ELF-1 (cell line): ENCODE measurements at places on chromosomes 16 and 17.

DNA sequence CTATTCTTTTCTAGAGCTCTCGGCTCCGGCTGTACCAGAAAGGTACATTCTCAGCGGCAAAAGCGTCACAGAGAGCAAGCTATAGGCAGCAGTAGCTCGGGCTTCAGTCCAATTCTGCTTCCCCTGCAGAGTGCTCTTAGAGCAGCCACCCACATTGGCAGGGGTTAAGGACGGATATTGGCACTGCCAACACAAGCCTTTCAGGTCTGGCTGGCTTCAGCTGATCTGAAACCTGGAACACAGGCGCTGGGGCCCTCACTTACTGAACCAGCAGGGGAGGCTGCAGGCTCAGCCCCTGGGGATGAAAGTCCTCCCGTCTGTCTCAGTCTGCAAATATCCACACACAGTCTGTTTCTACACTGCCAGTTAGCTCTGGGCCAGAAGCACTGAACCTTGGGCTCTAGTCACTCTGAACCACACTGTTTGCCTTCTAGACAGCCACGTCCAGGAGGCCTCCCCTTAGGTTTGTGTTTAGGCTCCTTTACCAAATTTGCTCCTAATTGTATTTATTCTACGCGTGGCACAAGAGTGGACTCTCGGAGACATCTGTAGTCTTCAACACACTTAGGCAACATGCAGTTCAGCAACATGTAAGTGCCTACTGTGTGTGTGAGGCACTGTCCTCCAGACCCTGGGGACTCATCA is 40.1 kb downstream of the HIC1 start:
- DNase-seq = peak; percentile 56

GRCh38 chr17:72719578-72720493 is 372.7 kb downstream of the SLC39A11 start:
- DNase-seq = no peak

DNA sequence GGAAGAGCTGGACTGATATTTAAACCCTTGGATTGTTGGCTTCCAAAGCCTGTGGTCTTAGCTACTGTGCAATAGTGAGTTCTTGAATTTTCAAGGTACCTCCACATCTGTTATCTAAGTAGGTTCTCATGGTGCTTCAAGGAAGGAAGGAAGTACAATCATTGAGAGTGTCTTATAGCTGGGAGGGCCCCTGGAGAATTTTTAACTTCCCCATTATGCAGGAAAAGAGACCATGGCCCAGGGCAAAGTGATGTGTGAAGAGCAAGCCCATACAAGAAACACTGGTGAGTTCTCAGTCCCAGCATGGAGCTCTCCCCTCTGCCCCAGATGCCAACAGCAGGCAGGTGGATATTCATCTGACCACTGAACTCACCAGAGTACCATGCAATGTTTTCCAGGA is 169.0 kb upstream of the IRX6 start:
- no peak for DNase-seq

GRCh38 chr16:9395958-9396359 is 304.5 kb downstream of the HAPSTR1 start:
- no peak for DNase-seq

- peak; percentile 62 for DNase-seq
Observed at GRCh38 chr17:56653877-56654276, 60.4 kb downstream of the NOG start.

- DNase-seq = no peak
Observed at GRCh38 chr17:35560703-35561102, at the start of gene SLFN14. TSS of gene SLFN14 (minus strand) at chr17:35560819. CDS start at chr17:35558062, 2,757 bp downstream.

GRCh38 chr16:29994600-29995323 is 655 bp downstream of the HIRIP3 start:
- DNase-seq = no peak

GRCh38 chr17:59756236-59756818 is 48.9 kb downstream of the VMP1 start:
- DNase-seq = no peak

DNA sequence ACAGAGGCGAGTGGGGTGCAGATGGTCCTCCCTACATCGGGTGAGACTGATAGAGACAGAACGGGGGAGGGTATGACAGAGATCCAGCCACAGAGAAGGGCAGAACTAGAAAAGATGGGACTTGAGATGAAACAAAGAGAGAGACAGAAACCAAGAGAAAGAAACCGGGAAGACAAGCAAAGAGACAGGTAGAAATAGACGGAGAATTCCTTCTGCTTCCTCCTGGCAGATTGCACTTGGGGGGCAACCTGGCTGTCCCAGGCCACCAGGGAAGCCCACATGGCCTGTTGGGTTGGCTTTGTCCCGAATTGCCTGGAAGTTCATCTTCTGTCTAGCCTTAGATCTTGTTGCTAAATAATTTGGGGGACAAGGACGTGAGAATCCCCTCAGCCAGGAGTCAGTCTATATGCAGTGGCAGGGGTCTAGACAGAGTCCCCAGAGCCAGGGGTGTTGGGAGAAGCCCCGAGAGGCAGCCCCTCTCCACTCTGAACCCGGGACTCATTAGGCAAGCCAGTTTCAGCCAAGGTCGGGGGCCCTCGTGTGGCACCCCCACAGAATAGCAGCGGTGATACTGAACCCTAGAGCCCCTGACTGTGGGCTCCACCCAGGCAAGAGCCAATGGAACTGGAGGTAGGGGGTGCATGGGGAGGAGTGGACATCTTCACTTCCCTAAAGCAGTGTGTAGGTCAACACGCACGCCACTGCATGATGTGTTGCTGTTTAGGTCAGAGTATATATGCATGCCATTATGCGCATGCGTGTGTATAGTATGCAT is 627 bp upstream of the TSPOAP1 start:
- no peak for DNase-seq

GRCh38 chr16:75627851-75628250 is 4.8 kb upstream of the ADAT1 start:
- no peak for DNase-seq

- no peak for DNase-seq
Observed at GRCh38 chr17:67582673-67583081, 135.1 kb upstream of the NOL11 start.

DNA sequence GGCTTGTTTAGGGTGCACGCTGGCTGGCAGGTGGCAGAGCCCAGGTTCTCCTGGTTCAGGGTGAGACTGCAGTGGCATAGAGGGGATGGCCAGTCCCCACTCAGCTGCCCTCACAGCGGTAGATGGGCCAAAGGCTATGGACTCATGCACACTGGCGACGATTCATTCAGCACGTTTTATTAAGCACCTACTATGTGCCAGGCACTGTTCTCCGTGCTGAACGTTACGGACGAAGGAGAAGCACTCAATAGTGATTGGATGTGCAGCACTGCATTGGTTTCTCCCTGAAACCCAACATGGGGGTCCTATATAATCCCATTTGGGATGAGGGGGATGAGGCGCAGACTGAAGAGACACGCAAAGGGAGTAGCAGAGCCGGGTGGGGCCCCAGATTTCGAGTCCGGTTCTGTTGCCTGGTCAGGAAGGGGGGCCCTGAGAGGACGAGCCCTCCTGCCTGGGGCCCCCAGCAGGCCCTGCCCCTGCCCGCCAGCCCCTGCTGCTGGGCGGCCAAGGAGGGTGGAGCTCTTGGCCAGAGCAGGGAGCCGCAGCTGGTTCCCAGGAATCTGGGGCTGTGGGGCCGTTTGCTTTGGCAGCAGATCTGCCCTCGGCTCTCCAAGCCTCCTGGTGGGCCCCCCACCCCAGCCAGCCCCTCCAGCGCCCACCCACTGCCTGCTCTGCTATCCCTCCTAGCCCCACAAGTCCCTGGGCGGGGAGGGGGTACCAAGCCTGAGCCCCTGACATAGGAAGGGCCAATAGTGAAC is 8.8 kb downstream of the GLIS2 start:
- peak; percentile 2 for DNase-seq

- DNase-seq = no peak
Observed at GRCh38 chr16:74252329-74252728, 44.3 kb upstream of the PSMD7 start.

DNA sequence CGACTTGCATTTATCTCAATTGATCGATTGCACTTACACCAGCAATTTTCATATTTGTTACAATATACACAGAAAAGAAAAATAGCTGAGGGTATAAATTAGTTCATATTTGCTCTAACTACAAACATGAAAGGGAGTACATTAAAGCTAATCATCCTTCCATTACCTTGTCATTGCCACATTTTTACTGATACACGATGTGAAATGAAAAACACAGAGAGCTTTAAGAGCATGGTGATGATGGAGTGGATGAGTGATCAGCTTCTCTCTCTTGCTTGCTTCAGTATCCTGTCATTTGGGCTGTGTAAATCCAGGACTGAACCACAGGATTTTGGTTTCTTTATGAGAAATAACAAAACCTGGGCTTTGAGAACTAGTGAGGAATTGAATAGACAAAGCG is 1207.5 kb upstream of the GOT2 start:
- no peak for DNase-seq

GRCh38 chr16:70691223-70692129 is 5.6 kb upstream of the MTSS2 start:
- DNase-seq = no peak

- no peak for DNase-seq
Observed at GRCh38 chr17:49955157-49955556, 13.8 kb upstream of the DLX4 start.

DNA sequence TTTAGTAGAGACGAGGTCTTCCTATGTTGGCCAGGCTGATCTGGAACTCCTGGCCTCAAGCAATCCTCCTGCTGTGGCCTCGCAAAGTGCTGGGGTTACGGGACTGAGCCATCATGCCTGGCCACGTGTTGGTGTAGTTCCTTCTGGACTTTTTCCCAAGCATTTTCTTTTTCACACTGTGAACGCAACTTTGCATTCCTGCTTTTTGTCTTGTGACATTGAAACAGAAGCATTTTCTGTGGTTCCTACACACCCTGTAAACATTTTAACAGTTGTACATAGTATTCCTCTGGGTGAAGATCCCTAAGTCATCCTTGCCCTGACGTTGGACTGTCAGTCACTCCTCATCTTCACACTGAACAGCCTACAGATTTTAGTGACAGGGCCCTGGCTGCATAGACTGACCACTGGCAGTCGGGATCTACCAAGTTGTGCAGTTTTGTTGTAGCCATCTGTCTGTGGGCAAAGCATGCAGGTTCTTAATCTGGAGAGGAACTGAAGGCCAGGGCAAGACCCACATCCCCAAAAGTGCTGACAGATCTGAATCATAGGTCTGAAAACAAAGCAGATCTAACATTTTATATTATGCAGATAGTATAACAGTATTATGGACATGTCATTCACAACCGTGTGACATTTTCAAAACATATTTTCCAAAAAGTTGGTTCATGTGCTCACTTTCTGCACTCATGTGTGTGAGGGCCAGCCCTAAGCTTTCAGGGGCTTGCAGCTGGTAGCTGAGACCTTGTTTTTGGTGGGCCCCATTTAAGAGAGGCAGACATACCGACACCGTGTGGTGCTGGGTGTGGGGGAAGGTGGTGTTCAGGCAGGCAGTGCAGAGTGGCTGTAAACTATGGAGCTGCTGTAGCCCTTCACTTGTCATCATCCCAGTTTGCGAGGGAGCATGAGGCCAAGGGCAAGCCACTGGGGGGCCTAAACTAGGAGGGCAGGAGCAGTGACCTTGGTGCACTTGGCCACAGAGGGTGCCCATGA is 59.9 kb downstream of the EPN2 start:
- DNase-seq = no peak

- no peak for DNase-seq
Observed at GRCh38 chr16:81293909-81294802, 20.6 kb upstream of the GAN start.

GRCh38 chr16:6081320-6081976 is 983.9 kb upstream of the EEF2KMT start:
- peak; percentile 68 for DNase-seq

- peak; percentile 73 for DNase-seq
Observed at GRCh38 chr17:58335779-58336455, 7.3 kb upstream of the TSPOAP1 start.

DNA sequence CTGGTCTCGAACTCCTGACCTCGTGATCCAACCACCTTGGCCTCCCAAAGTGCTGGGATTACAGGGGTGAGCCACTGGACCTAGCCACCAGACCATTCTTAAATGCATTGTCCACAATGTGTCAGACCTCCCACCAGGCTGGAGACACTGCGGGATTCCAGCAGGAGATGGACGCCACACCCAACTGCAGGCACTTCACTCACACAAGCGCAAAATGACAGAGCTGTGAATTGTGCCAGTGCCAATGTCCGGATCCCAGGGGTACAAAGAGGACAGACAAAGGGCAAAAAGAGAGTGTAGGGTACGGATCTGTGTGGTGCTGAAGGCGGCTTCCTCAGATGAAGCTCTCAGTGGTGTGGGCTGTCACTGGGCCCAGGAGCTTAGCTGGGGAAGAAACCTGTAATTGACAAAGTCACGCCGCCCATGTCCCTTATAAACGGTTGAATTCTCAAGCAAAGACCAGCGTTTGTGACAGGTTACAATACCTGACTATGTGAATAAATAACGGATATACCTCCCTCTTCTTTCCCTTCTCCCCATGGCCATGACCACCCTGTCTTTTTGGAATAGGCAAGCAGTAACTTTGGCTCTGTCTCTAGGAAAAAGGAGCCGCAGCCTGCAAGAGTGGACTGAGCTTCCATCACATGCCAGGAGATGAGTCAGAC is 40.0 kb downstream of the HS3ST3A1 start:
- DNase-seq = no peak

GRCh38 chr17:77478281-77478680 is 337.5 kb downstream of the SEC14L1 start:
- no peak for DNase-seq

GRCh38 chr17:17978481-17979424 is 6.1 kb downstream of the DRC3 start:
- DNase-seq = no peak

- DNase-seq = peak; percentile 55
Observed at GRCh38 chr17:7548585-7549400, at the start of gene TNFSF12. TSS of gene TNFSF12 (plus strand) at chr17:7549058. CDS start at chr17:7549154, 96 bp downstream.

DNA sequence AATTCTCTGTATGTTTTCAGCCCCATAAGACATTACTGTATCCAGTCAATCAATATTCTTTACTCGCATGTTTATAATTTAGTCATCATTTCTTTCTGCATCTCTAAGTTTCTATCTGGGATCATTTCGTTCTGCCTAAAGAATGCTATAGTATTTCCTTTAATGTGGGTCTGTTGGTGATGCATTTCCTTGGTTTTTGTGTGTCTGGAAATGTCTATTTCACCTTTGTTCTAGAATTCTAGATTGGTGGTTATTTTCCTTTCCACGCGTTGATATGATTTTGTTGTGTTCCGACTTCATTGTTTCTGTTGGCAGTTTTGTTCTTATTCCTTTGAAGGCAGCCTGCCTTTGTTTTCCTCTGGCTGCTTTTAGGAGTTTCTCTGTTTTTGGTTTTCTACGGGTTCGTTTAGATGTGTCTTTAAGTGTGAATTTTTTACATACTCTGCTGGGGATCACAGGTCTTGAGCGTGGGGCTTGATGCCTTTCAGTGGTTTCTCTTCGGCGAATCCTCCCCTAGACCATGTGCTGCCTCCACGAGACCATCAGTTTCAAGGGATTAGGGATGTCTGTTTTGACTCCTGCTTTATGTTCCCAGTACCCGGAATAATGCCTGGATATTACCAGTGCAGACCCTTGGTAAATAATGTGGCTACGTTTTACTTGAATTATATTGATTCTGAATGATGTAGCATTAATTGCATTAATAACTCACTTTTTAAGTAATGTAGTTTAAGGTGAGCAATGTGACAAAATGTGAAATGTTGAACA is 23.5 kb downstream of the POLR3E start:
- DNase-seq = no peak

- DNase-seq = no peak
Observed at GRCh38 chr17:31452101-31452500, 60.6 kb downstream of the RAB11FIP4 start.
